ENCODE measurements at places on chromosomes 2 and 18. TPM values are rescaled to one million over a fixed set of nuclear protein-coding genes. Genes with fewer than 3 reads are reported as not detected.

IL1F10 gene
- not detected for total RNA-seq

DNA sequence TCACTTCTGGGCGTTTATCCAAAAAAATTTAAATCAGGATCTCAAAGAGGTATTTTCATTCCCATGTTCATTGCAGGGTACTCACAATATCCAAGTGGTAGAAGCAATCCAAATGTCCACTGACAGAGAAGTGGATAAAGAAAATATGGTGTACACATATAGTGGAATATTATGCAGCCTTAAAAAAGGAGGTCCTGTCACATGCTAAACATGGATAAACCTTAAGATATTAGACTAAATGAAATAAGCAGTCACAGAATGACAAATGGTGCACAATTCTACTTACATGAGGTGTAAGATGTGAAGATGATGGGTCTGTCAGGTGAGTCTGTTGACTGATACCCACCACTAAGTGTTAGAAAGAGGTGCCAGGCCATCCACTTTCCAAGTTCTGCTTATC, 140.6 kb downstream of the THNSL2 start:
- no peak for DNase-seq

REG1A gene
- total RNA-seq: 0.54 TPM

DNA sequence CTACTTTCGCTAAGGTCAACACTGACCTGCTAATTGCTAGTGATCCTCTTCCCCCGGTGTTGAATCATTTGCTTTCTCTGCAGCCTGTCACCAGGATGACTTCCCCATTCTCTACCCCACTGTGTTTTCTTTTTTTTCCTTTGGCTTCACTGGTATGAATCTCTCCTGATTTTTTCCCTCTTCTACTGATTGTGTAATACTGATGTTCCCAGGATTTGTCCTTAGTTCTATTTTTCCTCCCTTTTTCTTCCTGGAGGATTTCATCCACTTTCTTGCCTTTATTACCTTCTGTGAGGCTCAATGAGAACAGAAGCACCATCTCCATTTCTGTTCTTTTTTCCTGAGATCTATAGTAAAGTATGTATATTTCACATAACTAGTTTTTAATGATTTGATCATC, 14.1 kb upstream of the MSH2 start:
- DNase-seq: no peak

DNA sequence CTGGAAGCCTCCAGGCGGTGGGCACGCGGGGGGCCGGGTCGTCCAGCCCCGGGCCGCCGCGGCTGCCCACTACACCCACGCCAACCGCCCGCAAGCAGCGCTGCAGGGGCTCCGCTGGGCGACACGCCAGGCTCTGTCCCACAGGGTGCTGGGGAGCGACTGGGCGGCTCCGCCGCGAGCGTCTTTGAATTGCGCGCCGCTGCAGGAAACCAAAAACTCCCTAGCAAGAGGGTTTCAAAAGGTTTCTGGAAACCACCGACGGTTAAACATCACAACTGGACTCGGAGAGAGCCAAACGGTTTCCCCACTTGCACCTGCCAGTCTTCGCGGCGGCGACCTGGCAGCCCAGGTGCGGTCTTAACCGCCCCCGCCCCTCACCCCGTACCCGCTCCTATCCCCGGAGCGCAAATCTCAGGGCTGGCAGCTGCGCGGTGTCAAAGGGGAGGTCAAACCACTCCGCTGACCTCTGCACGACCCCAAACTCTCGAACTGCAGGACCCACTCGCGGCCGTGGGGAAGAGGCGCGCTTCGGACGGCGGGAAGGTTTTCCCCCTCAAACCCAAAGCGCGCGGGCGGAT, 1.0 kb downstream of the CXCR4 start:
- no peak for DNase-seq

DNA sequence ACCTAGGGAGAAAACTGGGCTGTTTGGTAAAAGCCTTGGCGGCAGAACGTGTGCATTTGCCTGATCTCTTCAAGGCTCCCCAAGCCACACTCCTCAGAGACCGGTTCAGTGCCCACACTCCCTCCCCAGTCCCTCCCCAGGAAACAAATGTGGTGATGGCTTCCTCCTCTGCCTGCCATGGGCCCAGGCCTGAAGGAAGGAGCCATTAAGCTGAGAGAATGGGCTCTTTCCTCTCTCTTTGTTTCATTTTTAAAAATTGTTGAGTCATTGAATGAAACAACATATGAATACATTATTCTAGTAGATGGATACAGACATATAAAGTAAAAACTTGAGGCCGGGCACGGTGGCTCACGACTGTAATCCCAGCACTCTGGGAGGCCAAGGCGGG, 50.6 kb upstream of the YWHAQ start:
- DNase-seq: no peak

DNA sequence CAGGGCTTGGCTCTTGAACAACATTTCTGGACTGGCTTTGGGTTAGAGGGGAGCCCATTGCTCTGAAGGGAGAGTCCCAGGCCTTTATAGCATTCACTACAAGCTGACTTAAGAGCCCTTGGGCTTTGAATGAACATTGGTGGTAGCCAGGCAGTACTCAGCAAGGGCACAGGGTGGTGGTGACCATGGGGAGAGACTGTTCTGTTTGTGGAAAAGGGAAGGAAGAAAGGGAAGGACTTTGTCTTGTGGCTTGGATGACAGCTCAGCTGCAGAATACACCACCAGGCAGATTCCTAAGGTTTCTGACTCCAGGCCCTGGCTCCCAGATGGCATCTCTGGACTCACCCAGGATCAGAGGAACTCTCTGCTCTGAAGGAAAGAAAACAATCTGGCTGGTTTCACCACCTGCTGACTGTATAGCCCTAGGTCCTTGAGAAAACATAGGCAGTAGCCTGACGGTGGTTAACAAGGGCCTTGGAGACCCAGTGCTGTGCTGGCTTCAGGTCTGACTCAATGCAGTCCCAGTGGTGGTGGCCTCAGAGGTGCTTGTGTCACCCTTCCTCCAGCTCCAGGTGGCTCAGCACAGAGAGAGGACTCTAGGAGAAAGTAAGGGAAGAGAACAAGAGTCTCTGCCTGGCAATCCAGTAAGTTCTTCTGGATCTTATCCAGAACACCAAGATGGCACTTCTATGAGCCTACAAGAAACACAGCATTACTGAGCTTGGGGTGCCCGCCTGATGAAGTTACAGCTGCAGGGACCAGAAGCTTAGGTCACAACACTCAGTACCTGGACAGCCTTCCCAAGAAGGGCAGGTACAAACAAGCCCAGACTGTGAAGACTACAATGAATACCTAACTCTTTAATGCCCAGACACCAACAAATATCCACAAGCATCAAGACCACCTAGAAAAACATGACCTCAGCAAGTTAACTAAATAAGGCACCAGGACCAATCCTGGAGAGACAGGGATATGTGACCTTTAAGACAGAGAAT, 16.4 kb upstream of the ABCB11 start:
- no peak for DNase-seq

DNA sequence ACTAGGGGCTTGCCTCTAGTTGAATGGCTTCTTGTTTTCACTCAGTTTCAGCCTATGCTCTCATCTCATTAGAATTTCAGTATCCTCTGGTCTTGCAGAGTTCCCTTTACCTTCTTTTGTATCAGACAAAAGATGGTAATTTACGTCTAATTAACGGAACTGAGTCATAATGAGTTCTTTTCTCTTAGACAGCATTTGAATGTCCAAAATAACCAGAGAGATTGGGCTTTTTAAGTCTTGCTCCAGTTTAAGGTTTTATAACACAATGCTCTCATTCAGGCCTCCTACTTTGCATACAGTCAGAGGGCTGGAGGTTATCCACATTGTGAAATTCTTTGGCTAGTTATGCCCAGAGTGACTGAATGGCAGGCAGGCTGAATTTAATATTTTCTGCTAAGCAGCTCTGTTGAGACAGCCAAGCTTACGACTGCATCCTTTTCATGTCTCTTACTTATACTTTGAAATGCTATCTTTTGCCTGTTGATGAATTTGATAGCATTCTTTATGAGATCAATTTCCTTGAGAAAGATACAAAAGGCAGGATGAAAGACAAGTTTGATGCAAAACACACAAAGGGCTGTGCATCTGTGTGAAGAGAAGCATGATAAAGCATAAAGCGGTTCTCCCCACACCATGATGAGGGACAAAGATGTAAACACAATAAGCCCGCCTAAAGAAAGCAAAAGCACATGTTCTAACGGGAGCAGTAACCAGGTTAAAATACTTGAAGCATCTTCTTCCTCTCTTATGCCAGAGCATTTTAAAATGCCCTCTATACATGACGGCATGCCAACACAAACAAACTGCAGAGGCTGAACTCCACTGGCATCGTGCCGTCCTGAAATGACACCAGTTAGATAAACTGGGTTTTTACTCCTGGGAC, 90.0 kb downstream of the CDH2 start:
- DNase-seq: no peak

GRCh38 chr2:16552202-16552601, 113.4 kb downstream of the CYRIA start:
- no peak for DNase-seq

GRCh38 chr2:18915227-18915626, 325.9 kb upstream of the NT5C1B start:
- DNase-seq: no peak

DAPL1 gene
- total RNA-seq: 1.6 TPM

DNA sequence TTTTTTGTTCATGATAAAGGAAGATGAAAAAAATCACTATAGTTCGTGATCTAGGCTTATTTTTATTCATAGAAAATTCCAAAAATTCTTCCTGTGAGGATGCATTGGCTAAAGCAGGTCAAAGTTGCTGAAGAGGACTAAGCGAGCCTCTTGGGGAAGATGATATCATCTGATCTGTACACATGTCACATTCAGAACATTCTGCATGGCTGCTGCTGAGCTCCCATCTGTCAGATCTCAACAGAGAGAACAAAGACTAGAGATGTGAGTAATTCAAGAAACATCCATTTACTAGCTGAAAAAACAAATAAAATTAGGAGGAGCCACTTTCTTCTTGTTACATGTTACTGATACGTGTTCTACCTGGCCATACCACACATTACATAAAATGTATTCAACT, 518.6 kb upstream of the FSIP2 start:
- DNase-seq: peak; percentile 86

GRCh38 chr2:160005908-160006307, 56.5 kb downstream of the PLA2R1 start:
- no peak for DNase-seq

DNA sequence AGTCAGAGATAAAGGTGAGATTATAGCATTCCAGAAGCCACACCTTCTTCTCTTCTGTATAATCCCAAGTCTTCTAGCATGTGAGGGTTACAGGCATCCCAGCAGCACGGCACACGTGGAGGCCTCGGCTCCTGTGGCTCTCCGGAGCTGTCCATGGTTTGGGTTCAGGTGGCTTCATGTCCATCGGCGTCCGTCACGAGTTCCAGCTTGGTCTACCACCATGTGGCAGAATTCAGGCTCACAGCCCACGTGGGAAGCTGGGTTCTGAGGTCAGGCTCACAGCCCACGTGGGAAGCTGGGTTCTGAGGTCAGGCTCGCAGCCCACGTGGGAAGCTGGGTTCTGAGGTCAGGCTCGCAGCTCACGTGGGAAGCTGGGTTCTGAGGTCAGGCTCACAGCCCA, 378.3 kb upstream of the SALL3 start:
- no peak for DNase-seq

SP5 gene
- 17.5 TPM for total RNA-seq

GRCh38 chr18:76232779-76233178, 262.3 kb downstream of the ZNF516 start:
- DNase-seq: no peak

TBR1 gene
- 0.64 TPM for total RNA-seq

GRB14 gene
- total RNA-seq: 9.0 TPM

DNA sequence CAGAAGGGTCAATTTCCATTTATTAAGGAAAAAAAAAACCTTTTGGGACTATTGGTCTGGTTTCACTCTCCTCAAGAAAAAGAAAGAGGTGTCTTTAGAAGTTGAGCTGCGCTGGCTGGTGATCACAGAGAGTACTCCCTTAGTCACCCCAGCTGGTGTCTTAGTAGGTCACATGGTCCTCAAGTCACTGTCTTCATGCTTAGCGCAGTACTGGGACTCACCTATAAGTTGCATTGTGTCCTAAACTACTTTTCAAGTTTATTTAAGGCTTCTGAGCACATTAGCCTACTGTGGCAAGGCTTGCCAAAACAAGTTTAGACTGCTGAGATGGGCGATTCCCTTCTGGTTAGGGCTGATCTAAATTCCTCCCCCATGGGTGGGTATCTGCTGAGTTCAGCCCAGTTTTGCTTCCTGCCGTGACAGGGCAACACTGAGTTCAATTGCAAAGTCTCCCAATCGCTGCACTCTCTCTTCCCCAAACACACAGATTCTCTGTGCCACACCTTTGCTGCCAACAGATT, 824.9 kb upstream of the CRIM1 start:
- no peak for DNase-seq

- DNase-seq: no peak
These were observed 110.0 kb downstream of the ALK start for GRCh38 chr2:29811378-29811777.

Data from cerebellum (tissue), 4 donors.